ENCODE measurements at places on chromosomes 1 and 21. TPM values are rescaled to one million over a fixed set of nuclear protein-coding genes. Genes with fewer than 3 reads are reported as not detected.

S100A2 gene
- total RNA-seq, result not detected

- no peak for DNase-seq
Observed at GRCh38 chr1:229131243-229132105, 139.4 kb upstream of the RAB4A start.

DNA sequence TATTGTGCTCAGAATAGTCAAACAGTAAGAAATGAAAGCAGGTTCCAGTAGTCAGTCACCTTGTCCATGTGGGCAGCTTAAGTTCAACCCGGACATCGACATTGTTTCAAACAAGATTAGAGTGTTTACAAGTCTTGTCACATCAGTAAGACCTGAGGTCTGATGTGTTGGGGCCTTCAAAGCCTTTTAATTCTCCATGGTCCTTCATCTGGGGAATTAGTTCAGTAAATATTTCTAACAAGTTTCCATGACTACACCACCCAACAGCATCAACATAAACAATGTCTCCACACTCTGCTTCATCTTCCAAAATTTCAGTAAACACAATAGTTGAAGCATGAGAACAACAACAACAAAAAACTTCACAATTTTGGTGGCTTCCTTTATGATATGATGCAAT is 15.1 kb upstream of the ADORA1 start:
- DNase-seq, result no peak

DNA sequence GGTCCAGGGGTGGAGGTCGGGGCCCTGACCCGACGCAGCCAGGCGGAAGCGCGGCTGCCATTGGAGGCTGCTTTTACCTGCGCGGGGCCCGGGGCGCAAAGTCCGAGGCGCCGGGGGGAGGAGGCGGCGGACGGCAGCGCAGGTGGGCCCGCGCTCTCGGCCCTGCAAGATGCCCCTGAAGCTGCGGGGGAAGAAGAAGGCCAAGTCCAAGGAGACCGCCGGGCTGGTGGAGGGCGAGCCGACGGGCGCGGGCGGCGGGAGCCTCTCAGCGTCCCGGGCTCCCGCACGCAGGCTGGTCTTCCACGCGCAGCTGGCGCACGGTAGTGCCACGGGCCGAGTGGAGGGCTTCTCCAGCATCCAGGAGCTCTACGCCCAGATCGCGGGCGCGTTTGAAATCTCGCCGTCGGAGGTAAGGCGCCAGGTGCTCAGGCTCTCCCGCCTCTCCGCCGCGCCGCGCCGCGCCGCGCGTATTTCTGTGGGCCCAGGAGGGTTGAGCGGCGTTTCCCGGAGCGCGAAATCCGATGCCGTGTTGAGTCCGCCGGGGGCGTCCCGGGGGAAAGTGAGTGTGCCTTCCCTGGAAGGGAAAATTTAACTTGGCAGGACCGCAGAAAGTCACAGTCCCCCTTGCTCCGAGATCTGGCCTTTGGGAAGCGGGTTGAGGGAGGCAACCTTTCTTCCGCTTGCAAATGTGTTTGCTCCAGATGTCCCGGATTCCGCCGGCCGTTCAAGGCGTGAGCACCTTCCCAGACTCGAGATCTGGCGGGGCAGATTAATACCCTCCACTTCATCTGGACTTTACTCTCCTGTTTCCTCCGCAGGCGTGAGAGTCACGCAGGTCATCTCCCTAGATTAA is at the start of gene GIPC2:
Gene GIPC2 (plus strand): TSS at position 41 of the 853 bp plus-strand sequence. CDS start 129 bp downstream, at position 170.
- peak; percentile 78 for DNase-seq

GRCh38 chr1:211574705-211575104 is 4.3 kb downstream of the SLC30A1 start:
- DNase-seq, result no peak

GRCh38 chr1:30732277-30732996 is 9.1 kb upstream of the MATN1 start:
- DNase-seq, result no peak

DNA sequence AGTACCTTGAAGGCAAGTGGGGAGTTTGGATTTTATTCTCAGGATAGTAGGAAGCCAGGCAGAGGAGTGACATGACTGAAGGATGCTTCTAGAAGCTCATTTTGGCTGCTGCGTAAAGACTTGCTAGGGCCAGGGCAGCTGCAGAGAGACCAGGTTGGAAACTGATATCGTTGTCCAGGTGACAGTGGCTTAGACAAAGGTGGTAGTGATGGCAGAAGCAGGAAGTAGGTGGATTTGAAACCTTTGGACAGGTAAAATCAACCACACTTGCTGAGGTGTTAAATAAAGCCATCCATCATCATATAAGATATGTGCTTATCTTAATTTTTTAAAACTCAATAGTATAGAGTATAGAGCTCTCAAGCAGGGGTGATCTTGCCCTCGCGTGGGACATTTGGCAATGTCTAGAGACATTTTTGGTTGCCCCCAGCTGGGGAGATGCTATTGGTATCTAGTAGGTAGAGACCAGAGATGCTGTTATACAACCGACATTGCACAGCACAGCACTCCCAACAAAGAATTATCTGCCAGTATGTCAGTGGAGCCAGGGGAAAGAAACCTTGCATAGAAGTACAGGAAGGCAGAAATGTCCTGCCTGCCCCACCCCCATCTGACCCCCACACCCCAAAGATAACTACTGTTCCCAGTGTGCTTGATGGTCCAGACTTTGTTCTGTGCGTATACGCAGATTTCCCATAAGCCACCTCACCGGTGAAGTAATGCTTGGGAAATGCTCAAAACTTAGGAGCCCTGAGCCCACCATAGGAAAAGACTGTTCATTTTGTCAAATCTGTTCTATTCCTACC is 31.1 kb downstream of the TMEM51 start:
- DNase-seq, result peak; percentile 65

DNA sequence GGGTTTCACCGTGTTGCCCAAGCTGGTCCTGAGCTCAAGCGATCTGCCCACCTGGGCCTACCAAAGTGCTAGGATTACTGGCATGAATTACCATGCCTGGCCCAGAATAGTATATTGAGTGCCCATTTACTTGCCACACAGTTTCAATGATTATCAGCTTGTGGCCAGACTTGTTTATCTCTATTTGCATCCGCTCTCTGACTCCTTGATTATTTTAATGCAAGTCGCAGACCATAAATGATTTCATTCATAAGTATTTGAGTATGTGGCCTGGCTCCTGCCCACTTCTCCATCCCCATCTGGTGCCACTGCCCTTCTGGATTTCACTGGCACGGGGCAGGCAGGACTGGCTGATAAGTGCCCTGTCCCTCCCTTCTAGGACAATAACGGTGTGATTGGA is 18.2 kb upstream of the TRNAU1AP start:
- DNase-seq, result no peak

GRCh38 chr1:162302306-162303003 is 74.2 kb downstream of the SPATA46 start:
- no peak for DNase-seq

DNA sequence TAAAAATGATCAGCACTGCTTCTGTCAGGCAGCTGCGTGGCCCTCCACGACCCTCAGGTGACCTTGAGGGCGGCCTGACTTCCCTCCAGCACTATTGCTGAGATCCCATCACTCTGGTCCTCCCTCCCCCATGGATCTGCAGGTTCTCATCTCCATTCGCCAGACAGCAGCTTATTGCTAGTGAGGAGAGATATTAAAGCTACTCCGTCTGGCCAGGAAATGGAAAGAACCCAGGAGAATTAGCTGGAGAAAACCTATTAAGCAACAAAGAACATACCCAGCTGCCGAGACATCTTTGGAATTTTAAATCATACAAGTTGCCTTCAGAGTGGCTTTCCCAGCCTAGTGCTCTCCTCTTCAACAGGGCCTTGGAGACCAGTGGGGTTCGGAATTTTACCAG is 25.7 kb upstream of the KCNN3 start:
- no peak for DNase-seq

All from stomach (tissue), 19 donors.